ENCODE measurements at places on chromosomes 5 and 9. TPM values are rescaled to one million over a fixed set of nuclear protein-coding genes. Genes with fewer than 3 reads are reported as not detected.

The ZDHHC11 gene
- 4.9 TPM for polyA plus RNA-seq

The SPINK7 gene
- not detected for polyA plus RNA-seq

The TNFSF8 gene
- polyA plus RNA-seq: 1.4 TPM

The OTP gene
- polyA plus RNA-seq: not detected

The CTXN3 gene
- not detected for polyA plus RNA-seq

The ARHGEF28 gene
- polyA plus RNA-seq: 3.0 TPM

The SPATA31E1 gene
- 0.01 TPM for polyA plus RNA-seq

The BAAT gene
- polyA plus RNA-seq: not detected

The STKLD1 gene
- 0.69 TPM for polyA plus RNA-seq

The SHC3 gene
- 1.8 TPM for polyA plus RNA-seq

The SELENOP gene
- polyA plus RNA-seq: 328 TPM

The PTCH1 gene
- 7.0 TPM for polyA plus RNA-seq

The SLCO6A1 gene
- polyA plus RNA-seq: not detected

The NDUFS4 gene
- polyA plus RNA-seq: 106 TPM

The FAM153A gene
- polyA plus RNA-seq: not detected

The ELAVL2 gene
- polyA plus RNA-seq: 0.22 TPM

The FLT4 gene
- 6.2 TPM for polyA plus RNA-seq

The MRPS2 gene
- polyA plus RNA-seq: 37.8 TPM

The CAPSL gene
- not detected for polyA plus RNA-seq

The FOXI1 gene
- not detected for polyA plus RNA-seq

The ANKH gene
- polyA plus RNA-seq: 49.9 TPM

The GAS1 gene
- 3.8 TPM for polyA plus RNA-seq

The SPINK4 gene
- polyA plus RNA-seq: 26.4 TPM

The INSL6 gene
- not detected for polyA plus RNA-seq

The ARAP3 gene
- polyA plus RNA-seq: 2.4 TPM

The TEX48 gene
- polyA plus RNA-seq: not detected

The SHISAL2B gene
- polyA plus RNA-seq: not detected

The STK32A gene
- not detected for polyA plus RNA-seq

The FAM78A gene
- polyA plus RNA-seq: 0.60 TPM

The SPACA9 gene
- polyA plus RNA-seq: 1.2 TPM

The UBAP1 gene
- polyA plus RNA-seq: 34.8 TPM

The HSD17B4 gene
- polyA plus RNA-seq: 229 TPM

The CNTFR gene
- 4.6 TPM for polyA plus RNA-seq

The GLRA1 gene
- not detected for polyA plus RNA-seq

The QSOX2 gene
- polyA plus RNA-seq: 0.69 TPM

The SV2C gene
- polyA plus RNA-seq: not detected

The STING1 gene
- 8.4 TPM for polyA plus RNA-seq

The CDC25C gene
- polyA plus RNA-seq: 5.9 TPM

The PCDHGC4 gene
- 0.47 TPM for polyA plus RNA-seq

The RAD23B gene
- polyA plus RNA-seq: 66.8 TPM

The SCAI gene
- polyA plus RNA-seq: 1.9 TPM

The PCDH1 gene
- 9.0 TPM for polyA plus RNA-seq

The PNPLA7 gene
- polyA plus RNA-seq: 1.8 TPM

The RIGI gene
- polyA plus RNA-seq: 11.0 TPM

The SPATA31A3 gene
- not detected for polyA plus RNA-seq

The SLC25A2 gene
- polyA plus RNA-seq: not detected

The C5orf58 gene
- not detected for polyA plus RNA-seq

The MARCHF6 gene
- 42.2 TPM for polyA plus RNA-seq

The CCNB1 gene
- polyA plus RNA-seq: 13.2 TPM

The TMEM38B gene
- 5.1 TPM for polyA plus RNA-seq

The DAB2 gene
- polyA plus RNA-seq: 30.6 TPM

The SHLD3 gene
- 2.3 TPM for polyA plus RNA-seq

The DIMT1 gene
- 14.0 TPM for polyA plus RNA-seq

The HEMGN gene
- polyA plus RNA-seq: not detected

The IRX1 gene
- polyA plus RNA-seq: not detected

The LCN1 gene
- polyA plus RNA-seq: not detected

The C1QTNF3 gene
- polyA plus RNA-seq: 5.4 TPM

The SLC6A18 gene
- 0.07 TPM for polyA plus RNA-seq

The IL9 gene
- polyA plus RNA-seq: not detected
